ENCODE measurements at places on chromosomes 4 and X. TPM values are rescaled to one million over a fixed set of nuclear protein-coding genes. Genes with fewer than 3 reads are reported as not detected.

DNA sequence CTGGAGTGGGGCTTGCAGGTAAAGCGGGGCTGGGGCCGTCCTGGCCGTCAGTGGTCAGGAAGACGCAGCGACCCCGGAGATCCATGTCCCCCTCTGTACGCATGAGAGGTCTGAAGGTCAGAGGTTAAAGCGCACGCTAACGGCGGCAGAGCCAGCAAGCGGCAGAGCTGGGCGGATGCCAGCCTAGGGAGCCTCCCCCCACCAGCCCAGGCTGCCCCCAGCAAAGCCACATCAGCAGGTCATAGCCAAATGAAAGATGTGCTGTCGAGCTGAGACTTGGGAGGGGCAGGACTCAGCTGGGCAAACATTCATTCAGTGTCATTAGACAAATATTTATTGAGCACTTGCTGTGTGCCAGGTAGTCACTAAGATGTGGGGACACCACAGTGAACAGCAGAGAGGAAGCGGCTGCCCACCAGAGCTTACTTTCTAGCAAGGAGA lies 593 bp upstream of the JAKMIP1 start:
- H3K4me1 ChIP-seq, result no peaks in the 10 kb centered on the region
- no peaks in the 10 kb centered on the region for H3K36me3 ChIP-seq
- no peak overlapping the region for H3K4me3 ChIP-seq
- H3K27me3 ChIP-seq, result peaks cover 7% of the 10 kb centered on the region
- DNase-seq, result no peak
- H3K27ac ChIP-seq, result no peak overlapping the region

GRCh38 chrX:151970661-151971060 lies 3.8 kb downstream of the GABRE start:
- DNase-seq, result peak; percentile 94
- H3K27ac ChIP-seq, result no peak overlapping the region
- no peak overlapping the region for H3K4me3 ChIP-seq

GRCh38 chrX:20235755-20236154 lies 31.0 kb downstream of the RPS6KA3 start:
- no peaks in the 10 kb centered on the region for H3K4me1 ChIP-seq
- no peak overlapping the region for H3K4me3 ChIP-seq
- DNase-seq, result no peak
- no peaks in the 10 kb centered on the region for H3K36me3 ChIP-seq
- no peak overlapping the region for H3K27ac ChIP-seq
- H3K27me3 ChIP-seq, result no peaks in the 10 kb centered on the region

- DNase-seq, result no peak
- H3K27me3 ChIP-seq, result no peaks in the 10 kb centered on the region
- no peaks in the 10 kb centered on the region for H3K36me3 ChIP-seq
Observed at GRCh38 chr4:70948665-70949260, 44.7 kb upstream of the DCK start.

GRCh38 chrX:134969726-134970125 lies 21.1 kb upstream of the SMIM10 start:
- no peaks in the 10 kb centered on the region for H3K36me3 ChIP-seq
- H3K27me3 ChIP-seq, result no peaks in the 10 kb centered on the region
- DNase-seq, result no peak
- H3K4me1 ChIP-seq, result peaks cover 2% of the 10 kb centered on the region
- no peak overlapping the region for H3K27ac ChIP-seq

PSAPL1 gene
- not detected for total RNA-seq

FRG2 gene
- not detected for total RNA-seq

- H3K36me3 ChIP-seq, result no peaks in the 10 kb centered on the region
- H3K4me1 ChIP-seq, result no peaks in the 10 kb centered on the region
- DNase-seq, result no peak
Observed at GRCh38 chr4:140971077-140971792, 162.0 kb downstream of the RNF150 start.

DNA sequence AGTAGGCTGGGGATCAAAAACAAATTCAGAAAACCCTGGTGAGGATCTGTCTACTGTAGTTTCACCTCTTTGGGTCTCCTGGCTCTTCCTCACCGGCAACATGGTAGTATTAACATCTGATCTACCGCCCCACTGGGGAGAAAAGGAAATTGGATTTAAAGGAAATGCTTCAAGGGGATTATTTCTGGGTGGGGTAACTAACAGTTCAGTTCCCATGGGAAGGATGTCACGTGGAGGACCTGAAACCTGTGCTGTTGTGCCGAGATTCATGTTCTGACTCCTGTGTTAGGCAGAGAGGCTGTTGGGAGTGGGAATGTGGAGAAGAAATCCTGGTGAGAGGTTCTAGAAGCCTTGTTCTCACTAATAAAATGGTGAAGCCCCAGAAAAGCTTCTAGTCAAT lies 254.4 kb downstream of the BCOR start:
- H3K4me1 ChIP-seq, result no peaks in the 10 kb centered on the region
- H3K27me3 ChIP-seq, result no peaks in the 10 kb centered on the region
- no peak for DNase-seq
- no peak overlapping the region for H3K4me3 ChIP-seq

- H3K36me3 ChIP-seq, result no peaks in the 10 kb centered on the region
- H3K4me1 ChIP-seq, result no peaks in the 10 kb centered on the region
- no peak for DNase-seq
- H3K27ac ChIP-seq, result no peak overlapping the region
- H3K27me3 ChIP-seq, result peaks cover 3% of the 10 kb centered on the region
Observed at GRCh38 chrX:45261005-45261404, 60.3 kb upstream of the DIPK2B start.

GAGE2A gene
- not detected for total RNA-seq
